ENCODE measurements at places on chromosomes 6 and 20.

GRCh38 chr20:32354592-32355416, 3.3 kb upstream of the ASXL1 start:
- DNase-seq = no peak

DNA sequence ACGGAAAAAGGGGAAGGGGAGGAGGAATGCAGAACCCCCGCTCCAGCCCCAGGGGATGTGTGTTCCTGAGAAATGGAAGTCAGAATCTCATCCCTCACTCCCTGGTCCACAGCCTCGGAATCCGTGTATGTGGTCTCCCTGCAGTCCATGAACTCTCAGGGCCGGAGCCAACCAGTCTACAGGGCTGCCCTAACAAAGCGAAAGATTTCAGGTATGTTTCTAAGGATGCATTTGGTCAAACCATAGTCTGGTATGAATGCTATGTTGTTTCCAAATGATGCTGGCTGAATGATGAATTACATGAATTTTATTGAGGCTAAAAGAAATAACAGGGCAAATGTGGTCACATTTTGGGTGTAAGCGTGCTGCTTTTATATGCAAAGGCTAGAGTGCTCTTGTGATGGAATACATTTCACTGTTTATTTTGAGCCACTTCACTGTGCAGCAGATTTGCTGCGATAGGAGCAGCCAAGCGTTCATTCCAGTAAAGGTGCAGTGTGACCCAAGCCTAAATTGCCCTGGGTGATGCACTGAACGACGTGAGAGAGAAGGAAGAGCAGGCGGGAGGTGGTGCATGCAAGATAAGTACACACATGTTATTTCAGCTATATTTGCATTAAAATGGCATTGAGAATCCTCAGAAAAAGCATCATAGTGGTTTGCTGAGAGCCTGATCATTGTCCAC, 52.4 kb downstream of the FNDC1 start:
- no peak for DNase-seq

DNA sequence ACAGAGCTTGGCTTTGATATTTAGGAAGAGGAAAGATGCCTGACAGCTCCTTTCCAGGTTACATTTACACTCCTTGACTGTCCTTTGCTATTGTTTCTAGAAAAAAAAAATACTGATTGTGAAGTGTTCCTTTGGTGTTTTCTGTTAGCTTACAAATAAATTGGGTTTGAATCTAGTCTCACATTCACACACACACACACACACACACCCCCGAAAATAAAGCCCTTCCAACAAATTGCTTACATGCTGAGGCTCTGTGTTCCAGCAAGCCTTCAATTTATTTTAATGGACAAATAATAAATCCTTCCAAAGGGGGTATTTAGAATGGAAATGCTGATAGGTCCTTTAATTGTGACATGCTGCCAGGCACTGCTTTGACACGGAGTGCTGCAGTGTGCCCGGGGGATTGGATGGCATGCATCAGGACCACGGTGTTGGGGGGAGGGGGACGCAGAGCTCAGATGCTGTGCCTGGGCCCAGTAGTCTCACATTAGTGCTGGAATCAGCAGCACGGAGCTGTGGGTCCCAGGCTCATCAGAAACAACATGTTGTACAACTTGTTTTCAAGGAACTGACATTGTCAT, 199.9 kb downstream of the CD83 start:
- peak; percentile 75 for DNase-seq

- no peak for DNase-seq
Observed at GRCh38 chr6:37695273-37695672, 2.4 kb downstream of the MDGA1 start.

- peak; percentile 68 for DNase-seq
Observed at GRCh38 chr20:33674294-33675135, at the start of gene NECAB3. Gene NECAB3 (minus strand): TSS chr20:33674428. CDS start chr20:33674352, 76 bp downstream.

DNA sequence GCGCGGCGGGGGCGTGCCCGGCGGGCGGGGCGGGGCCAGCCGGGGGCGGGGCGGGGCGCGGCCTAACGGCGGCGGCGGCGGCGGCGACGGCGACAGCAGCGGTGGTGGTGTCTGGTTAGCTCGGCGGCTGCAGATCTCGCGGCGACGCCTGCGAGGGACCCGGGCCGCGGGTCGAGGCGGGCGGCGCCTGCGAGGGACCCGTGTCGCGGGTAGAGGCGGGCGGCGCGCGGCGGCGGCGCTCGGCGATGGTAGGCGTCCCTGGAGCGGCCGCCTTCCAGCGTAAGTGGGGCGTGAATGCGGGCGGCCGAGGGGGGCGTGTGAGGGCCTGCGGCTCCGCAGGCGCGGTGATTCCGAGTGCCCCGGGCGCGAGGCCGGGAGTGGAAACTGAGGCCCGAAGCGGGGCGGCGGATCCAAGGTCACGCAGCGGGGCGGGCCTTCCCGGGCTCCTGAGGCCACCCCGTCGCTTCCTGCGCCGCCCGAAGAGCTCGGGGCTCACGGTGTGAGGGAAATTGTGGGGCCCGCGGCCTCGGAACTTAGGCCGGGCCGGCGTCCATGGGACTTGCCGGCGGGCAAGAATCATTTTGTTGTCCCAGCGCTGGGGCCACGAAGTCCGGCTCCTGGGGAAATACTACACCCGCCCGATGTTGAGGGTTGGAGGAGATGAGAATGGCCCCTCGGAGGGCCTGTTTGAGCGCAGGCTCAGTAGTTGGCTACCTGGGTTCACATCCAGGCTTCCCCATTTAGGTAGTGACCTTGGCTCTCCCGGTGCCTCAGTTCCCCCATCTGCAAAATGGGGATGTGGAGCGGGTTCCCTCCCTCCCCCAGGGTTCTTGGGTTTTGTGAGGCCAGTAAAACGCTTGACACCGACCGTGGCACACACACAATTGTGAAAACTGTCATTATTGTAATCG, at the start of gene CBFA2T2:
TSS of gene CBFA2T2 (plus strand) at position 74 of the 911 bp plus-strand sequence. CDS start at position 246, 172 bp downstream.
- DNase-seq = no peak

- peak; percentile 88 for DNase-seq
Observed at GRCh38 chr20:46572153-46572552, 21.7 kb upstream of the OCSTAMP start.

All from brain (organoid and tissue), 16 donors.